Stimulated activated CD4-positive, alpha-beta T cell treated with anti-CD3 and anti-CD28 coated beads, Interleukin-12 subunit alpha, Interleukin-12 subunit beta, amount 100 ng/mL, for 48 hours (primary cell): ENCODE measurements at places on chromosomes 5 and 9.

- DNase-seq, result no peak
Observed at GRCh38 chr5:111993242-111993641, 236.2 kb upstream of the NREP start.

DNA sequence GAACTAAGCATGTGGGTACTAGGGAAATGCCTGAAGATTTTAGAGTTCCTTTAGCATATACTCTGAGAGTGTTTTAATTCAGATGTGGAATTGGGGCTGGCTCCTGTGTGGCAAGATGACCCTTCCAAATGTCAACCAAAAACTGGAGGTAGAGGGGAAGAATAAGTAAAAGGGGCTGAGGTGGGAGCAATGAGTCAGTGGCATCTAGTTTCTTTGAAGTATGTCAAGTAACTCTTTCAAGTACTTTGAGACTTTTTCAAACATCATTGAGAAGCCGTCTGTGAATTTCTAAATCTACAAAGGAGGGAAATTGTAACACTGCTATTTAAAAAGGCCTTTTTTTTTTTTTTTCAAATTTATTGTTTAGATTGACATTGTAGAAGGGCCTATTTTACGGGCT, 184.4 kb downstream of the MAN2A1 start:
- no peak for DNase-seq

DNA sequence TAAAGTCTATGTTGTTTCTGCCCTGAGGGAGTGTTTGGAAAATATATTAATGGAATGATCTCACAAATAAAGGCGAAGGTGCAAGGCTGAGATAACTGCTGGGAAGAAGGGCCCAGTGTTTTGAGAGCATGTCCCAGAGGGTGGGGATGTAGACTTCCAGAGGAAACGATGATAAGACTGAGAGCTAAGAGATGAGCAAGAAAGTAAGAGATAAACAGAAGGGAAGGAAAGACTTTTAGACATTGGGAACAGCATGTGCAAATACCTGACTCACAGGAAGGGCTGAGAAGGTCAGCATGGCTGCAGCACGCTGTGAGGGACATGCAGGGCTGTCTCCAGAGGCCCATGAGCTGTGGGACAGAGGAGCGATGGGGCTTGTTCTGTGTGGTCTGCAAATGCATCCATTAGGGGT, 19.9 kb upstream of the ADRB2 start:
- DNase-seq, result no peak

DNA sequence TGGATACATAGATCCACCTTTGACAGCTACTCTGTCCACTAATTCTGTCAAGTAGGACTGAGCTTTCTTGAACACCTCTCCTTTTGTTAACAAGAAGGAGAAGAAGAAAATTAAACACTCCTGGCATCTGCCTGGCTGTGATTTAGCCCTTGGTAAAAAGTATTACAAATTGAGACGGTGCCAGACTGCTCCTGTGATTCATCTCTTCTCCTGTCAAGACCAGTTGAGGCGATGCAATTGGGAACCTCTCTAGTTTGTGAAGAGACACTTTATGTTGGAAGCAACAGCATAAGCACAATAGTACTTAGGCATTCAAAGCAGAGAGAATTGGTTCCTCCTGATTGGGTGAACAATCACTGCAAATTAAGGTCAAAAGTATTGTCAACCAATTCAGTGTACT, 72.7 kb downstream of the GHR start:
- no peak for DNase-seq

GRCh38 chr5:63860379-63860778, 101.9 kb downstream of the HTR1A start:
- no peak for DNase-seq

GRCh38 chr5:171610686-171611085, 174.9 kb upstream of the SMIM23 start:
- no peak for DNase-seq

DNA sequence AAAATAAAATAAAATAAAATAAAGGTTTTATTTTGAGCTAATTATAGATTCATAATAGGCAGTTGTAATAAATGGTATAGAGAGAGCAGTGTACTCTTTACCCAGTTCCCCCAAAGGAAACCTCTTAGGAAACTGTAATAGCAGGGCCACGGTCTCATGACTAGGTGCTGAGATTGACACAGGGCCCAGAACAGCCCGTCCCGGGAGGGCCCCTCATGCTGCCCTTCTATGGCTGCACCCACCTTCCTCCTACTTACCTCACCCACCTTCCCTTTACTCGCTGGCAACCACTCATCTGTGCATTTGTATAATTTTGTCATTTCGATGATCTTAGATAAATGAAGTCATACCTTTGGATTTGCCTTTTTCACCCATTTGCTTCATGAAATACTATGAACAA, 16.1 kb downstream of the CACNA1B start:
- no peak for DNase-seq

DNA sequence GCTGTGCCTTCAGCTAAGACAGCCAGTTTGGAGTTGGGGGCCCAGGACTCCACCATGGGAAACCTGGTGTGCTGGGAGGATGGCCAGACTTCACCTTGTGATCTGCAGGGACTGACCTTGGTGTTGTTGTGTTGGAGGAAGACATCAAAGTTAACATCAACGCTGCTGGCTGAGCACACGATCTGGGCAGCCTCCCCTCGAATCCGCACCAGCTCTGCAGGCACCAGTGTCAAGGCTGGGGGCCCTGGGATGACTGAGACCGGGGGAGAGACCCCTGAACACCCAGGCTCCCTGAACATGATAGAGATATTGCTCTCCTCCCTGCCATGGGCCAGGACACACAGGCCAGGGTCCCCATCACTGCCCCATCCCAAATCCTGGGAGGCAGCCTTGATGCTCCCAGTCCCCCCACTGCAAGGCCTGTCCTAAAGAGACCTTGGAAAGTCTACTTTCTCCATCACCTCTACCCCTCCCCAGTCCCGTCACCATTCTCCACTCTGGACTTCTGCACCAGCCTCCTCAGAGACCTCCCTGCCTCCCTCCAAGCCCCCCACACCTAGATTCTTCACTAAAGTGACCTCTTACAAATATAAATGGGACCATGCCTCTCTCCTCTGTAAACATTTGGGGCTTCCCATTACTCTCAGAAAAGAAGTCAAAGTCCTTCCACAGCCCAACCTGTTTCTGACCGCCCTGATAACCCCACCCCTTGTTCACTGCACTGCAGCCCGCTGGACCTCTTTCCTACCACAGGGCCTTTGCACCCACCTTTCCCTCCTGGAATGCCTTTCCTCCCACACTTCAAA, 8.2 kb downstream of the CSF1R start:
- DNase-seq, result no peak

- no peak for DNase-seq
Observed at GRCh38 chr5:101163088-101163487, 260.0 kb upstream of the ST8SIA4 start.

- no peak for DNase-seq
Observed at GRCh38 chr9:110728058-110728457, 59.5 kb downstream of the MUSK start.

DNA sequence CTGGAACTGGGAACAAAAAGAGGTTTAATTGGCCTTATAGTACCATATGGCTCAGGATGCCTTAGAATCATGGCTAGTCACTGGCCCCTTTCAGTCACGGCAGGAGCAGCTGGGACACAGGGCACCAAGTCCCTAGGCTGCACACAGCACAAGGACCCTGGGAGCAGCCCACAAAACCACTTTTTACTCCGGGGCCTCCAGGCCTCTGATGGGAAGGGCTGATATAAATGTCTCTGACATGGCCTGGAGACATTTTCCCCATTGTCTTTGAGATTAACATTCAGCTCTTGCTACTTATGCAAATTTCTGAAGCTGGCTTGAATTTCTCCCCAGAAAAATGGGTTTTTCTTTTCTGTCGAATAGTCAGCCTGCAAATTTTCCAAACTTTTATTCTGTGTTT, 1026.4 kb upstream of the COX7C start:
- DNase-seq, result no peak
